ENCODE measurements at places on chromosomes 7 and 10.

DNA sequence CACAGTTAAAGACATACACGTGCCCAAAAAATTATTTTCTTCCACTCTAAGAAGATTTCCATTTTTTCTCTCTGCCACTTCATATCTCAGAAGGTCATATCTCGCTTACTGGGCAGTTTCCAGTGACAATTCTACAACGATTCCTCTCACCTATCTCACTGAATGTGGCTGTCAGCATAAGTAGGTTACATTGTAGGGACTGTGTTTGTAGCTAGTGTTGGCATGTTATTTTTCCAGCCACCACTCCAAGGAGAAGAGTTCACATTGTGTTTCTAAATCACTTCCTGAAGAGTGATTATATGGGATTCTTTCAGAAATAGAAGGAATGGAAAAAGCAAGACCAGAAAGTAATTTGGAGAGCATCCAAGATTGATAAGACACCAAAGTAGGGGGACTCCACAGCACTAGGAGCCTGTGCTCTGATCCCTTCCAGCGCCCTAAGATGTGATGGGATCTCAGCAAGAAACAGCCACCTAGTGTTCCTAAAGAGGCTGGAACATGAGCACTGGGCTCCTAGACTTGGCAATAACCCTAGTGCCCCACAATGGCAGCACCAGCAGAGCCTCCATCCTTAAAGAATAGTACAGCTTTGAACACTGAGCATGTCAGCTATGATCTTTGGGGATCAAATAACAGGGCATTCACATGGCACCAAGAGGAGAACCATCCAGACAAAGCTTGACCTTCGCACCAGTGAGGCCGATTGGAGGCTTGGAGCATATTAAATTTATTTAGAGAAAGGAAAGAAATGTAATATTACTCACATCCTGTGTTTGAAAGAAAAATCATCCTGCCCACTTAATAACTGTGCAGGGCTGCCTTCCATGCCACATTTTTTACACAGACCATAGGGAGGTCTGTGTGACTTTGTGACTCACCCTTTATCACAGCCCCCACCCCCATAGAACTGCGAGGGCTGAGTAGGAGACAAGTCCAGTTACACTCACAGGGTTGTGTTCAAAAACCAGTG is 51.8 kb downstream of the CAV1 start:
- no peak overlapping the region for H3K4me3 ChIP-seq
- no peaks in the 10 kb centered on the region for H3K27me3 ChIP-seq
- no peak for DNase-seq

DNA sequence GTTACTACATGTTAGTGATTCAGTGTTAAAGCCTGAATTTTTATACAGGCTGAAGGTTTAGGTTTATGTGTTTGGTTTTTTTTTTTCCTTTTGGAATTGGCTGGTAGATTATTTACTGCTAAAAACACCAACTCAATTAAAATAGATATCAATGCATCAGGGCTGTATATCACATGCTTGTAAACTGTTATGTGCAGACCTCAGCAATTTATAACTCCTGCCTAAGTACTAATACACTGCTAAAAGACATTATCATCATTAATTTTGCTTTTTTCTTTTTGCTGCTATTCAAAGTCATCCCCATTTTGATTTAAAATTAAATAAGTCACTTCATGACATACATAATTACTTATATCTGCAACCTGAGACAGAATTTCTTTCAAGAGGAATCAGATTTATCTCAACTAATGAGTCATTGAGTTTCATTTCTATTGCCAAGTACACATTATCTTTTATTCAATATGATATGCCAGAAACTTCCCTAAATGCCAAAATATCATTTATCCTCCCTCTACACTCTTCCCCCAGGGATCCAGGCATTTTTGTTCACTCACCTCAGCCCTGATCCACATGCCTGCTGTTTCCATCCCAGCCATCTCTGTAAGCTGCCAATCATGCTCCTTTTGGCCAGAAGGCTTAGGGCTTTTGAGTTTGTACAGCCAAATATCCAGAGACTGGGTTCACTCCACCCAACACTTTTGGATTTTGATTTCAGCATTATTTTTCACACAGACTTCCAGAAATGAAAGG is 98.5 kb downstream of the POLR1F start:
- H3K4me3 ChIP-seq: no peak overlapping the region
- H3K27ac ChIP-seq: no peak overlapping the region
- no peaks in the 10 kb centered on the region for H3K36me3 ChIP-seq
- no peak for DNase-seq
- no peaks in the 10 kb centered on the region for H3K27me3 ChIP-seq
- no peaks in the 10 kb centered on the region for H3K4me1 ChIP-seq

- no peak overlapping the region for H3K4me3 ChIP-seq
- H3K27me3 ChIP-seq: no peaks in the 10 kb centered on the region
- DNase-seq: no peak
- no peak overlapping the region for H3K27ac ChIP-seq
- no peaks in the 10 kb centered on the region for H3K36me3 ChIP-seq
Observed at GRCh38 chr10:36087006-36088005, 445.2 kb upstream of the FZD8 start.

DNA sequence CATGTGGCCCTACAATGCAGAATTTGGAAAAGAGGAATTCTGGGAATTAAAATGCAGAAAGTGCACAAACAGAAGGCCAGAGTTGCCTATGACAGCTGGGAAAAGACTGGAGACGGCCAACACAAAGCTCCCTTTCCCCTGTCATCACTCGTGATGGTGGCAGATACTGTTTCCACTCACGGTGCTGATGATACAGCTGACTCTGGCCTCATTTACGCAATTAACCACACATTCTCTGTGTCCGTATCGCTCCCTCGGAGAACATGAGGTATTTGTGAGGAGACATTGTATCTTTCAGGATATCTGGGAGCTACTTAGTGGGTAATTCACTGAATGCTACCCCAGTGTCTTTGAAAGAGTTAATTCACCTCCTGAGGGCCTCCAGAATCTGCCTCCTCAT is 172.8 kb downstream of the TAX1BP1 start:
- no peak for DNase-seq
- no peaks in the 10 kb centered on the region for H3K27me3 ChIP-seq
- peaks cover 14% of the 10 kb centered on the region for H3K4me1 ChIP-seq

DNA sequence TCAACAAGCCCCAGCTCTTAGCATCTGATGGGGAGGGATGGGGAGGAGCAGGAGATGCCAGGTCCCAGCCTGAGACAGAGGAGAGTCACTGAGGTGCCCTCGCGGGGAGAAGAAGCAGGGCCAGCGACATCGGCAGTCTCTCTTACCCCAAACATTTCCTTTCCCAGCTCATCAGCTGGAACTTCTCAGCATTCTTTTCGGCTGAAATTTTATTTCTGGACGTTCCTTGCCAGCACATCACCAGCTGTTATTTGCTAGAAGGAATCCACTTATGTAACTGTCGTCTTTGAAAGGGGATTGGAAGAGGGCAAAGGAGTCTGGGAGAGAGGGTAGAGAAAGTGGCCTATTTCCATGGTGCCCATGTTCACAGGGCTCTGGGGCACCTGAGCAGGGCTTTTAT is 101.0 kb upstream of the SHH start:
- no peaks in the 10 kb centered on the region for H3K36me3 ChIP-seq
- no peak overlapping the region for H3K27ac ChIP-seq
- H3K4me3 ChIP-seq: no peak overlapping the region

DNA sequence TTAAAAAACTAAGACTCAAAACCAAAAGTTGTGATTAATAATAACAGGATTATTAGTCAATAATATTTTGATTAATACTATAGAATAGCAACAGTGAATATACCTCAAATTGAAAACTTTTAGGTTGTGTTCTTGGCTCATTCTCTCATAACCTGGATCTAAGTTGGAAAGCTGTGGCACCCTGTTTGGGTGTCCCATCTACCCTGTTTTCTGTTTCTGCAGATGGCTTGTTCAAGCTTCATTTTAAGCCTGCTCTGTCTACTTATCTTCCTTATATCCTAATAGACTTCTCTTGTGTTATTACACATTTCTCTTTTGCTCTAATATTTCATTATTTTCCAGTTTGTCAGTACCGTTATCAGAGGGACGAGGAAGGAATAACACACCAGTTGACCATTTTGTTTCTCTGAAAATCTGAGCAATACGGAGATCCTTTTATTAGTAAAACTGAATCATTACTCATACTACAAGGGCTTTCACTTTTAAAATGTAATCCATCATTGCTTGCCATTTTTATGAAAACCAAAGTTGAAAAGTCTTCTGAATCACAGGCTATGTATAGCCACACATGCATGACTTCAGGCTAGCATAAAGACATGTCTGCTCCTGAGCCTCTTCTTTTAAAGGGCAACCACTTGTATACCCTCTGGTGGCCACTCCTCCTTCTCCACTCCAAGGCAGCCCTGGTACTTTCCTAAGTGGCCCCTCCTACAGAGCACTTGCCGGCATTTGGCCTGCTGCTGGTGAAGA is 22.3 kb downstream of the COX15 start:
- H3K36me3 ChIP-seq: peaks cover 96% of the 10 kb centered on the region
- H3K27me3 ChIP-seq: no peaks in the 10 kb centered on the region
- no peaks in the 10 kb centered on the region for H3K4me1 ChIP-seq

GRCh38 chr10:110160081-110160480 is 47.3 kb upstream of the MXI1 start:
- peaks cover 2% of the 10 kb centered on the region for H3K4me1 ChIP-seq
- no peak overlapping the region for H3K27ac ChIP-seq
- H3K27me3 ChIP-seq: peaks cover 30% of the 10 kb centered on the region
- no peaks in the 10 kb centered on the region for H3K36me3 ChIP-seq

DNA sequence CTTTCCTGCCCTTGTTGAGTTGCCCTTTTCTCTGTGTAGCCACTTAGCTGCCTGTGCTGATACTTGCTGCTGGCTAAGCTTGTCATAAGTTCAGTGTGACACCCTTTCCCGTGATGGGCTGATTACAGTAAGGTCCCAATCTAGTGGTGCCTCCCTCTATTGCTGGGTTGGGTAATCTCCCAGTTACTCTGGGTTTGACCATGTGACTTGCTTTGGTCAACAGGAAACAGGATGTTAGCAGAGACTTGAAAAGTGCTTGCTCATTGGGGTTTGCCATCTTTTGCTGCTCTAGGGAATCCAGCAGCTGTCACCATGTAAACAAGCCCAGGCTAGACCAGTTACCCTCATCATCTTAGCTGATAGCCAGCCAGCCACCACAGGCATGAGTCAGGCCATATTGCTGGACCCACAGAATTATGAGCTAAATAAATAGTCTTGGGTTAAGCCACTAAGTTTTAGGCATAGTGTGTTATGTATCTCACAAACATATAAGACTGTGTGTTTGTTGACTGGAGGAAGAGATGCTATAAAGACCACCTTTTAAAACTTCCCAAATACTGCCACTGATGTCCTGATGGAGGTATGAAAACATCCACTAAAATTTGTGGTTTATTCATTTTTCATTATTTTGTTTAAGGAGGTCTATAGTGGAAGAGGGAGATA is 4.0 kb upstream of the LEP start:
- no peak for DNase-seq

GRCh38 chr7:142714375-142714774 is 34.9 kb upstream of the PRSS1 start:
- H3K27me3 ChIP-seq: no peaks in the 10 kb centered on the region
- H3K4me1 ChIP-seq: no peaks in the 10 kb centered on the region
- H3K27ac ChIP-seq: no peak overlapping the region
- H3K4me3 ChIP-seq: no peak overlapping the region

DNA sequence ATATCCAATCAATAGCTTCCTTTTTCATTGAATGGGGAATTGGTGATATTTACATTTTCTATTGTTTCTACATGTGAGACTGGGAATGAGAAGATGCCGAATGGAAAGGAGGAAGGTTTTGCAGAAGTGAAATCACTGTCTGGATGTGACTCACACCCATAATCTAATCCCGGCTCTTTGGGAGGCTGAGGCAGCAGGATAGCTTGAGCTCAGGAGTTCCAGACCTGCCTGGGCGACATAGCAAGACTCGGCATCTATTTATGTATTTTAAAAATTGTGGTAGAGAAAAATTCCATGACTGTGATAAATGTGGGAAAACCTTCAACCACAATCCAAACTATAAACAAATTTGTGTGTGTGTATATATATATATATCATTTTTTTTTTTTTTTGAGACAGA is 10.9 kb upstream of the FIS1 start:
- H3K27me3 ChIP-seq: no peaks in the 10 kb centered on the region
- peaks cover 3% of the 10 kb centered on the region for H3K4me1 ChIP-seq
- H3K27ac ChIP-seq: no peak overlapping the region
- H3K4me3 ChIP-seq: no peak overlapping the region
- H3K36me3 ChIP-seq: peaks cover under 1% of the 10 kb centered on the region

- no peak for DNase-seq
- H3K27ac ChIP-seq: no peak overlapping the region
- H3K36me3 ChIP-seq: no peaks in the 10 kb centered on the region
Observed at GRCh38 chr10:36533861-36534260, 591.5 kb upstream of the ANKRD30A start.

GRCh38 chr10:93384006-93384405 is 98.1 kb downstream of the MYOF start:
- DNase-seq: no peak
- H3K27me3 ChIP-seq: no peaks in the 10 kb centered on the region
- no peak overlapping the region for H3K4me3 ChIP-seq
- H3K36me3 ChIP-seq: peaks cover 45% of the 10 kb centered on the region
